Nephron progenitor cell (in vitro differentiated cells): ENCODE measurements at places on chromosomes 5 and 9.

DNA sequence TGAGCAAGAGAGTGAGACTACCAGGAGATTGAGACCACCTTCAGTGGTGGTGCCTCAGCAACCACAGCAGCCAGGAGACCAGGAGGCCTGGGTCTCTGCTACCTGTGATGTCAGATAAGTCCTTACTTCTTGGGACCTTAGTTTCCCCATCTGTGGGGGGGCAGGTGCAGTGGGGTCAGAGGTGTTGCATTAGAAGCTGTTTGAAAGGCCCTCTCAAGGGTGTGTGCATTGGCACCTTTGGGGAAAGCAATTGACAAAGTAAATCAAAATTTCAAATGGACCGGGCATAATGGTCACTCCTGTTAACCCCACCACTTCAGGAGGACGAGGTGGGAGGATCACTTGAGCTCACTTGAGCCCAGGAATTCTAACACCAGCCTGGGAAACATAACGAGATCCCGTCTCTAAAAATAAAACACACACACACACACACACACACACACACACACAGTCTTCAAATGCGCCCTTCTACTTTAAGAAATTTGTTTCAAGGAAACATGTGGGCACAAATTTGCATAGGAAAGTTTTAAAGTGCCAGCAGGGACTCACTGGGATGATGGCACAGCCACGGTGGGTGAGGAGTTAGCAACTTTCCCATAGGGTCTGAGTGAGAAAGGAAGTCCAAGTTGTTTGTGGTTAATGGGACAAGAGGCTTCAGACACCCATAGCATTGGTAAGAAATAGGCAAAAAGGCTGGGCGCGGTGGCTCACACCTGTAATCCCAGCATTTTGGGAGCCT is 1.3 kb upstream of the AK1 start:
- no peak for DNase-seq

GRCh38 chr5:62547945-62548630 is 30.5 kb upstream of the LRRC70 start:
- no peak for DNase-seq

GRCh38 chr9:19641046-19641445 is 147.8 kb downstream of the SLC24A2 start:
- DNase-seq = no peak

DNA sequence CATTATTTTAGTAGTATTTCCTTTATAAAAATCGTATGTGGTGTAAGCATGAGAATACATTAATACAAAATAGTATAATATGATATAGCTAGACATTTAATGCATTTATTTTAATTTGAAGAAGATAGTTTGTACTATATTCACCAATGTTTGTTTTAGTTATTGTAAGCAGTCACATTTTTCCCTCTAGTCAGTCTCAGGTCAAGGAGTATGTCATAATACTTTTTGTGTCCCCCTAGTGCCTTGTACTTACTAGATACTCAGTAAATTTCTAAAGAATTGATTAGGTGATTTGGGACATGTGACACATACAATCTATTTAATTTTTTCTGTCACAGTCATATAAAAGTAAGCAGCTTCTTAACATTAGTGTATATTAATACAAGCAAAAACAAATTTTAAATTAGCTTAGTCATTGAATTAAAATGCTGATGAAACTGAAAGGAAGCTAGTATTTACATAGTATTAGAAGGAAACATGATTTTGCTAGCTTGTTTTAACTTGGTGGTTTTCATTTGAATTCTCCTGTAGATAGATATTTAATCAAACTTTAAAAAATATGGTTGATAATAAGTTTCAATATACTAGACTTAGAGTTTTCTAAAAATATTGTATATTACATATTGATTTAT is 242.2 kb downstream of the FER start:
- DNase-seq = no peak

- DNase-seq = no peak
These were observed 7.1 kb downstream of the MAT2B start for GRCh38 chr5:163512526-163512925.

- no peak for DNase-seq
These were observed 164.0 kb downstream of the CARTPT start for GRCh38 chr5:71882826-71883741.

DNA sequence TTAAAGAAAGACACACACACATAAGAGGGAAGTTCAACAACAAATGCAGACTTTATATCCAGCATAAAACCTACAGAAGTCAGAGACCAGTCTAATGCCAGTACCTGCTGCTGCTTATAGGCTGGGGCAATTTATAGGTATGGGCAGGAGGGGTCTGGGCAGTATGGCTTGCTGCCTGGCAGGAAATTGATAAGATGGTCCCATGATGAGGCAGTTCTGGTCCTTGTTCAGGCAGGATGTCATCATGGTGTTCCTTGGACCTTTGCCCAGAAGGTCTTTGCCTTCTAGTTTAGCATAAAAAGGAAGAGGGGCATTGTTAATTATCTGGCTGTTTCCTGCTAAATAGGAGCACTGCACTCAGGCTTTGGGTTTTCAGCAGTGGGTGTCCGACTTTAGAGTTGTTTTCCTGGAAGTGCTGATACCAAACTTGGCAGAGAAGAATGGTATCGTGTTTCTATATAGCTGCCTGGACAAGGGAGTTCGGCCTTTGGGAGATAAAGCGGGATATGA is 10.4 kb upstream of the PDCD1LG2 start:
- no peak for DNase-seq

- no peak for DNase-seq
These were observed 1.3 kb upstream of the FST start for GRCh38 chr5:53479045-53479589.

- DNase-seq = no peak
These were observed 117.3 kb upstream of the ADAMTS19 start for GRCh38 chr5:129342796-129343195.

DNA sequence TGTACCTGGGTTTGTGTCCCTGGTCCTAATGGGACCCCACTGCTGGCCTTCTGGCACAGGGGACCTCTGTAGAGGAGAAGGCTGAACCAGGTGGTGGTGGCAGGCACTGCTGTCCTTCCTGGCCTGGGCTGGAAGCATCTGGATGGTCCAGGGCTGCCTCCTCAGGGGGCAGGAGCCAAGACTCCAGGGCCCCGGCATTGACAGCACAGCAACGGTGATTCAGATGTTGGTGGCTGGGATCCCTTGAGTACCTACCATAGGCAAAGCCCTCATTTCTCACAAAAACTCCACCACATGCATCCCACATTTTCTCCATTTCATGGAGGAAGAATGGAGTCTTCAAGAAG is 15.0 kb downstream of the FGD3 start:
- no peak for DNase-seq

DNA sequence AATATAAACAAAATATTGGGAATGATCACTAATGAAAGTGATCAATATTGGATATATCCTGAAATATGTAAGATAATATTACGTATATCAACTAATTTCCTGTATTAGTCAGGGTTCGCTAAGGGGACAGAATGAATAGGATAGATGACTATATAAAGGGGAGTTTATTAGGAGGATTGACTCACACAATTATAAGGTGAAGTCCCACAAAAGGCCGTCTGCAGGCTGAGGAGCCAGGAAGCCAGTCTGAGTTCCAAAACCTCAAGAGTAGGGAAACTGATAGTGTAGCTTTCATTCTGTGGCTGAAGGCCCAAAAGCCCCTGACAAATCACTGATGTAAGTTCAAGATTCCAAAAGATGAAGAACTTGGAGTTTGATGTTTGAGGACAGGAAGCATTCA is 561.1 kb downstream of the PRDM9 start:
- DNase-seq = no peak

DNA sequence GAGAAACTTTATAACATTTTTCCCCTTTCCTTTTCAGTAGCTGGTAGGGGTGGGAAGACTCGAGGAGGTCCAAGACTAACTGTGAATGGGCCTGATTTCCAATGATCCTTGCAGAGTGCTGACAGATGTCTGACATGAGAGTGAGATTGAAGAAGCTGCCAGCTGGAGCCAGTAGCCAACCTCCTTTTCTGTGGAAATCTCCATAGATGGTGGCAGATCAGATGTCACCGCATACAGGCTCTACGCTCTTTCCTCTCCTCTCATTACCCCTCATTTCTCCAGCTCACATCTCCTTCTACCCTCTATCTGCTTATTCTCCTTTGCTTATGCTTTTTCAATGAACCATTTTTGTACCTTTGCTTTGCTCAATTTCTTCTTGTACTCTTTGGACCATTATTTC is 395.2 kb upstream of the TNC start:
- no peak for DNase-seq

DNA sequence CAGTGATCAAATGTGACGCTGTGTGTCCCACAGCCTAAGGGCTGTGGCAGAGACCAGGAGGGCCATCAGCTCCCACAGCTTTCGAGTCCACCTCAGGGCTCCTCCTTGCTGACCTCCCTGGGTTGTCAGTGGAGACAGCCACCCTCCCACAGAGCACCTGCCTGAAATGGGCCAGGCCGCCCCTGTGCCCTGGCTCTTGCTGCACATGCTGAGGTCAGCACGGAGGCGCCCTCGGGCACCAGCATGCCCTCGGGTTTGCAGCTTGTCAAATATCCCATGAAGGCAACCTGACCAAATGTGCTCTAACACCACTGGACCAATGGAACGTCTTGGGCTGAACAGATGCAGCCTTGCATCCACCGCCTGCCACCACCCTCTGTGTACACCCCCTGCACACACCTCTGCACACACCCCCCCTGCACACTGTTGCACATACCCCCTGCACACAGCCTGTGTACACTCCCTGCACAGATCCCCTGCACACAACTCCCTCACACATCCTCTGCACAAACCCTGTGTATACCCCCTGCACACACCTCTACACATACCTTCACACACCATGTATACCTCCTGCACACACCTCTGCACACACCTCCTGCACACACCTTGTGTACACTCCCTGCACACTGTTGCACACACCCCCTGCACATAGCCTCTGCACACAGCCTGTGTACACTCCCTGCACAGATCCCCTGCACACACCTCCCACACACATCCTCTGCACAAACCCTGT is 2.0 kb upstream of the CEP72 start:
- no peak for DNase-seq
